RWPE2 (cell line): ENCODE measurements at places on chromosomes 13 and 19.

- H3K36me3 ChIP-seq = no peaks in the 10 kb centered on the region
- no peak overlapping the region for H3K27ac ChIP-seq
- DNase-seq = no peak
- H3K4me1 ChIP-seq = no peaks in the 10 kb centered on the region
- H3K4me3 ChIP-seq = no peak overlapping the region
Measured at GRCh38 chr19:7817801-7818200, 12.2 kb upstream of the EVI5L start.

DNA sequence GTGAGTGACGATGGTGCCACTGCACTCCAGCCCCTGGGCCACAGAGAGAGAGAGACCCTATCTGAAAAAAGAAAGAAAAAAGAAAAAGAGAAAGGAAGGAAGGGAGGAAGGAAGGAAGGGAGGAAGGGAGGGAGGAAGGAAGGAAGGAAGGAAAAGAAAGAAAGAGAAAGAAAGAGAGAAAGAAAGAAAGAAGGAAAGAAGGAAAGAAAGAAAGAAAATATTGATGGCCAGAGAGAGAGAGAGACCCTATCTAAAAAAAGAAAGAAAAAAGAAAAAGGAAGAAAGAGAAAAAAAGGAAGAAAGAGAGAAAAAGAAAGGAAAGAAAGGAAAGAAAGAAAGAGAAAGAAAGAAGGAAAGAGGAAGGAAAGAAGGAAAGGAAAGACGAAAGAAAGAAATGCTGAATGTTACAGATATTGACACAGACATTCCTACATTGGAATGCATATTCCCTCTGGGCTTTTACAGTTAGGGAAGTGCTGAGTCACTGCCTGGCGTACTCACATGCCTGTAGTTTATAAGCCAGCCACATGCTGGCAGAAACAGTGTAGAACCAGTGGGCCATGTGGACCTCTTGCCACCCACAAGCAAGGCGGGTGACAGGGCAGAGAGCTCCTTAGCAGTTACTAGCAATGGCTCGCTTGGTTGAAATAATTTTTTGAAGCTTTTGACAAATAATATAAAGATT lies 34.6 kb upstream of the SLC46A3 start:
- no peak overlapping the region for H3K4me3 ChIP-seq
- DNase-seq = no peak
- peaks cover 11% of the 10 kb centered on the region for H3K4me1 ChIP-seq
- peak overlapping the region; percentile 38 for H3K27ac ChIP-seq

GRCh38 chr13:68173111-68173510 lies 943.0 kb upstream of the PCDH9 start:
- no peaks in the 10 kb centered on the region for H3K36me3 ChIP-seq
- no peaks in the 10 kb centered on the region for H3K27me3 ChIP-seq
- no peak overlapping the region for H3K4me3 ChIP-seq
- peak overlapping the region; percentile 66 for H3K27ac ChIP-seq

- H3K4me1 ChIP-seq = peaks cover 28% of the 10 kb centered on the region
- H3K27me3 ChIP-seq = no peaks in the 10 kb centered on the region
- no peak for DNase-seq
- H3K36me3 ChIP-seq = peaks cover 12% of the 10 kb centered on the region
- H3K4me3 ChIP-seq = no peak overlapping the region
- H3K27ac ChIP-seq = peak overlapping the region; percentile 86
Measured at GRCh38 chr19:19487077-19487949, 28.0 kb downstream of the TSSK6 start.

DNA sequence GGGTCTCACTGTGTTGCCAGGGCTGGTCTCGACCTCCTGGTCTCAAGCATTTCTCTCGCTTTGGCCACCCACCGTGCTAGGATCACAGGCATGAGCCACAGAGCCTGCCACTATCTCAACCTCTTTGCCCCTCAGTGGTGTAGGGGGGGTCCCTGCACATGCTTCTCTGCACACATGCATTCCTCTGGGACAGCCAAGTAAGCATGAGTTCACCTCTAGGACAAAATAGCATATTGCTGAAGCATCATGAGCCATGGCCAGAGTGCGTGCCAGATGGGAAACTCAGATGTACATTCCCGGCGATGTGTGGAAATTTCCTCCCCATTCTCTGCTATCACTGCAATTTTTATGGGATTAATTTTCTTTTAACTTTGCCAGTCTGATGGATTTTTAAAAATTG lies 23.1 kb downstream of the CHAF1A start:
- DNase-seq = no peak
- H3K27me3 ChIP-seq = no peaks in the 10 kb centered on the region
- H3K4me1 ChIP-seq = no peaks in the 10 kb centered on the region
- peaks cover 81% of the 10 kb centered on the region for H3K36me3 ChIP-seq
- no peak overlapping the region for H3K4me3 ChIP-seq

GRCh38 chr13:51152701-51153100 lies 41.6 kb upstream of the C13orf42 start:
- no peaks in the 10 kb centered on the region for H3K36me3 ChIP-seq
- no peak overlapping the region for H3K4me3 ChIP-seq
- peaks cover 5% of the 10 kb centered on the region for H3K27me3 ChIP-seq
- H3K4me1 ChIP-seq = no peaks in the 10 kb centered on the region

- no peaks in the 10 kb centered on the region for H3K36me3 ChIP-seq
- no peaks in the 10 kb centered on the region for H3K27me3 ChIP-seq
- H3K4me3 ChIP-seq = no peak overlapping the region
- H3K4me1 ChIP-seq = peaks cover 5% of the 10 kb centered on the region
Measured at GRCh38 chr13:46342538-46342937, 44.5 kb downstream of the RUBCNL start.

- peaks cover 19% of the 10 kb centered on the region for H3K4me1 ChIP-seq
- DNase-seq = peak; percentile 61
- H3K4me3 ChIP-seq = peak overlapping the region; percentile 25
- H3K27ac ChIP-seq = peak overlapping the region; percentile 90
- H3K36me3 ChIP-seq = peaks cover 38% of the 10 kb centered on the region
Measured at GRCh38 chr19:4058693-4059452, 7.8 kb downstream of the ZBTB7A start.

- peaks cover 14% of the 10 kb centered on the region for H3K36me3 ChIP-seq
- H3K27ac ChIP-seq = no peak overlapping the region
- H3K4me3 ChIP-seq = no peak overlapping the region
- H3K4me1 ChIP-seq = peaks cover 5% of the 10 kb centered on the region
- no peak for DNase-seq
- H3K27me3 ChIP-seq = no peaks in the 10 kb centered on the region
Measured at GRCh38 chr13:21050288-21051197, 10.8 kb downstream of the LATS2 start.

DNA sequence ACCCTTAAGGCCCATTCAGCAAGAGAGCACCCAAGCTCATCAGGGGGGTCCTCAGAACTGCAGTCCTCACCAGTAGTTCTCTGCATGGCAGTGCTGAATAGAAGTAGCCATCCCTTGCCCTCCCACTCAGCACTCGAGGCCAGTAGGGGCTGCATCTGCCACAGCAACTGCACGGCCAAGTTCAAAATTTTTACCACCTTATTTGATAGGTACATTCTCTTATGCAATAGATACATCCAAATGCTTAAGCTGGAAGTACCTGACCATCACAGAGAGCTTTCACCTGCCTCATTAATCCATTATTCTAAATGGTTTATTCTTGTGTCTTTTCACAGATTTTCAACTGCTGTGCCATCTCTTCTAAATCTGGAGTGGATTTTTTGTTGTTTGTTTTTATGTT lies 1307.4 kb downstream of the SLITRK5 start:
- H3K4me1 ChIP-seq = no peaks in the 10 kb centered on the region
- no peak overlapping the region for H3K27ac ChIP-seq
- H3K27me3 ChIP-seq = no peaks in the 10 kb centered on the region
- no peaks in the 10 kb centered on the region for H3K36me3 ChIP-seq
- DNase-seq = no peak
- H3K4me3 ChIP-seq = no peak overlapping the region

GRCh38 chr13:110310541-110311442 lies 3.7 kb downstream of the COL4A2 start:
- no peak for DNase-seq
- H3K4me3 ChIP-seq = no peak overlapping the region
- peaks cover 43% of the 10 kb centered on the region for H3K36me3 ChIP-seq
- peaks cover 37% of the 10 kb centered on the region for H3K4me1 ChIP-seq
- H3K27me3 ChIP-seq = no peaks in the 10 kb centered on the region
- peak overlapping the region; percentile 99 for H3K27ac ChIP-seq

- H3K27me3 ChIP-seq = no peaks in the 10 kb centered on the region
- no peak overlapping the region for H3K4me3 ChIP-seq
- peaks cover 27% of the 10 kb centered on the region for H3K4me1 ChIP-seq
- H3K27ac ChIP-seq = peak overlapping the region; percentile 11
- no peak for DNase-seq
Measured at GRCh38 chr13:33172911-33173310, 112.6 kb downstream of the STARD13 start.
